ENCODE measurements at places on chromosomes 5 and 9.
A peak's percentile ranks its signal among the peaks of the same experiment; 100 is the strongest.

DNA sequence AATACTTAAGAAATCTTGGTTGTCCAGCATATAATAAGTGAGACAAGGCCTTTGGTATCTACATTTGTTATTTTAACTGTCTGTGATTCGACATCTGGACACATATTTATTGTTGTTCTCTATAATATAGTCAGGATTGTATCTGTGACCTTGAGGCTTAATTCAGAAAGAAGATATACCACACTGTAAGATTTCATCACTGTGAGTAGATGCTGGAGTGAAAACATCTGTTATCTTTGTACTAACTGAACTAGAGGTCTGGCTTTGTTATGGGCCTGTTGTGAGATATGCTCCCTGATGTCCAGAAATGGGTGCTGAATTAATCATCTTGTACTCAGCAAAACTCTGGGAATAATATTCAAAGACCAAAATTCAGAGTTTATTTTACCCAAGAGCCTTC, 148.5 kb downstream of the ISOC1 start:
- no peak for DNase-seq

GRCh38 chr9:14992081-14992480, 81.9 kb upstream of the FREM1 start:
- DNase-seq, result peak; percentile 37

GRCh38 chr9:90641884-90642487, 638 bp downstream of the DIRAS2 start:
- no peak for DNase-seq

- DNase-seq, result no peak
Measured at GRCh38 chr5:172870715-172871461, 36.8 kb downstream of the ERGIC1 start.

DNA sequence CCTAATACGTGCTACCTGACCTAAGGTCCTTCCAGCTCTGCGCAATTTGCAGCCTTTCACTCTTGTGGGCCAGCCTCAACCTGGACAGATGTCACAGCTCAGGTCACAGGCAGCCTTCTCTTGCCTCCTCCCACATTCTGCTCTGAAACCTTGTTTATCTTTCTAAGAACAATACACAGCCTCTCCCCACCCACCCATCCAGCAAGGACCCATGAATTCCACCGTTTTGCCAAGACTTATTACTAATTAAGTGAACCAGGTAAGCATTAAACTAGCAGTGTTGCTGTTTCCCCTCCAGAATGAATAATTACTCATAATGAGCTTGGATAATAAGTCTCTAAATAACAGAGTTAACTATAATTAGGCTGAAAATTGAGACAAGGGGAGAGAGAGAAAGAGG, 11.0 kb downstream of the FABP6 start:
- DNase-seq, result no peak

DNA sequence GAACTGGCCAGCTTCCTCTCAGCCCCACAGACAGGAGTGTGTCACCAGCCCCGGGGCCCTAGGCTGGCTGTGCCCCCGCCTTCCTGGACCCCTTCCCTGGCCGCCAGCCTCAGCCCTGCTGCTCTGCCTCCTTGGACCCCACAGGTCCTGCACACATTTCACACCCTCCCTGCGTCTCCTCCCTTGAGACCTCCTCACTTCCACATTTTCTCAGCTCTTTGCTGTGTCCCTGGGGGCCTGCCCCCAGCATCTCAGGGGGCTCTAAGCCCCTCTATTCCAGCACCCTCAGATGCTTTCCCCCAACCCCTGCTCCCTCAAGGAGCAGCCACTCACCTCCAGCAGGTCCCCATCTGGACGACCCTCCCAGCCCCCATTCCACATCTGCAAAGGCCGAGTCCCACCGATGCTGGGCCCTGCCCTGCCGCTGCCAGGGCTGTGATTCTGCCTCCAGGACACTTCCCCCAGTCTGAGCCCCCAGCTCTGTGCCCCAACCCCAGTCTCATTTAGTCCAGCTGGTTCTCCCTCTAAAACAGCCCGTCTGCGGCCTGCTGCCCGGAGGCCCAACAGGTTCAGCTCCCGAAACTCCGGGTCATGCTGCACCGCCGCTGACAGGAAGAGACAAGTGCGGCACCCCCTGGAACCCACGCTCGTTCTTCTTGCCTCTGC, 4.2 kb downstream of the SLC34A3 start:
- DNase-seq, result no peak

DNA sequence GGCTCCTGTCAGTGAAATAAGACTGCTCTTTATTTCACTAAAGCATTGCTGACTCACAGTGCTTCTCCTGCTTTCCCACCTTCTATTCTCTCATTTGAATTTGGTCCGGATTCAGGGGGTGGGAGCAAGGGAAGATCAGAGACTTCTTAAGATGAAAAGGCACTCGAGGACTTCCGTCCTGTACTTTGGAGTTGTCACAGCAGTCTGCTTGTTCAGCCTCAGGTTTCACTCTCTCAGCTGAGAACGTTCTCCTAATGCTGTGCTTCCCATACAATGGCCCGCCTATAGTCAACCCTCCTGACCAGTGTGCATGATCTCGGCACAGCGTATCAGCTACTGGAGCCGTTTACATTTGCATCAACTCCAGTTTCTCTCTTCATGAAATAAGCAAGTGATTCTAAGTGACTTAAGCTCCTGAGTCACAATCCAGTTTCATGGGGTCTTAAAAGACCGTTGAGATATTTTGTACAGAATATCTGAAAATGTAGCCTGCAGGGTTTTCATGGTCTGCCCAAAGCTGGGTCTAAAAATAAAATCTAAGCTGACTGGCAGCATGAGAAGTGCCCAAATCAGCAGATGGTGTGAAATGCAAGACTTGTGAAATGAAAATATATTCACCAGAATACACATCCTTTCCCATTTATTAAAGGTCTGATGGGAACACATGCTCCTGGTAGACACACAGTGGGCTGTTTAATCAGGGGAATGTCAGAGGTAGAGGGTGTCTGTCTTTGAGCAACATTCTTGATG, 145.0 kb downstream of the ADCY2 start:
- DNase-seq, result no peak

- no peak for DNase-seq
Measured at GRCh38 chr9:78856781-78857180, 559.9 kb downstream of the PSAT1 start.

Data from AG10803 (cell line).